ENCODE measurements at places on chromosomes 3 and 15.

GRCh38 chr3:10289787-10290355, 2.9 kb downstream of the GHRL start:
- no peak for DNase-seq

DNA sequence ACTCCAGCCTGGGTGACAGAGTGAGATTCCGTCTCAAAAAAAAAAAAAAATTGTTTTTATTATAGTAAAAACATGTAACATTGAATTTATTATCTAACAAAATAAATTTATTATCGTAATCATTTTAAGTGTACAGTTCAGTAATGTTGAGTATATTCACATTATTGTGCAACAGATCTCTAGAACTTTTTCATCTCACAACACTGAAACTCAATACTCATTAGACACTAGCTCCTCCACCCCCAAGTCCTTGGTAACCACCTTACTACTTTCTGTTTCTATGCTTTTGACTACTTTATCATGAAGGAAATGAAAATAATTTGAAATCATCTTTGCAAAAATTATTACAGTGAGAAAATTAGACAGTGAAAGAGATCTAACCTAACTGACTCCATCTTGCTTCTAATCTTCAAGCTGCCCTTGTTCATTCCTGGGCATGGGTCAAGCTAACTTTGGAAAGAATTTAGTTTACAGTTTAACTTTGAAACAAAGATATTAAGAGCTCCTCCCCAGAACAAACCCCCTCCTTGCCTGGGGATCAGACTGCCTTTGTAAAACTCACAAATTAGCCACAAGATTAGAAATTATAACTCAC, 15.0 kb upstream of the FYCO1 start:
- DNase-seq = no peak

GRCh38 chr15:42194513-42194912, 13.6 kb downstream of the VPS39 start:
- DNase-seq = no peak

DNA sequence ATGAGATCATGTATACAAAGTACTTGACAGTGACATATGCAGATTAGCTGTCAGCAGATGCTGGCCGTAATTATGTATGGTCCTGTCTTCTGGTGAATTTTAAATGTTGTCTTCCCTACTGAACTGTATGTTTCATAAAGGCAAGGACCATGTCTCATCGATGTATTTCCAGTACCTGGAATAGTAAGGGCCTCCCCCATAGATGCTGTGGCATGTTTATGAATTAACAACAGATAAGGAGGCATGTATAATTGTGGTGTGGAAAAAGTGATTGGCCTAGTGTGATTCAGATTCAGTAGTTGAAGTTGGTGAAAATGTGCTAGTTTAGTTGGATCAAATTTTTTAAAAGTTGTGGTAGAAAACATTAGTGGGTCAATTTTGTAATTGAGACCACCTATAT, 202.7 kb upstream of the SLC2A2 start:
- DNase-seq = no peak

DNA sequence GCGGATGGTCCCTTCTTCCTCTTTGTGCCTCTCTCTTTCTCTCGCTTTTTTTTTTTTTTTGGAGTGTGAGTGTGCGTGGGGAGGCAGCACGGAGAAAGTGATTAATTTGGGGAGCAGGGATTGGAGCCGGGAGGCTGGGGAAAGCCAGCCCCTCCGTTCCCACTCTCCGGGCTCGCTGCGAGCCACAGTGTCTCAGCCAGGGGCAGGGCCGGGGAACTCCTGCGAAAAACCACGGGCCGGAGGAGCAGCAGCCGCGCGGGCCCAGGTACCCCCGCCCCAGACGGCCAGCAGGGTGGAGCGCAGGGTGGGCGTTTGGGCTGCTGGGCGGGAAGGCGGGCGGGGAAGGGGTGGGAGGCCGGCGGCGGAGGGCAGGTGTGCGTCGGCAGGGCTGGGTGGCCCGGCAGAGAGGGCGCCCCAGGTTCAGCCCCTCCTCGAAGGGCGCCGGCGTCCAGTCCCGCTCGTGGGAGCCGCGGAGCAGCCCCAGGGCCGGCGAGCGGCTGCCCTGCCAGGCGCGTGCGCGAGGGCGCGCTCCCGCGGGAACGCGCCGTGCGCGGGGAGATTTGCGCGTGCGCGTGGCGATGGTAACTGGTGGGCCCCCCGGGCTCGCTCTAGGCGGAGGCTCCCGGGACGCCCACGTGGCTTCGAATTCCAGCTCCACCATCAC, 1.4 kb downstream of the CHL1 start:
- DNase-seq = peak; percentile 11

DNA sequence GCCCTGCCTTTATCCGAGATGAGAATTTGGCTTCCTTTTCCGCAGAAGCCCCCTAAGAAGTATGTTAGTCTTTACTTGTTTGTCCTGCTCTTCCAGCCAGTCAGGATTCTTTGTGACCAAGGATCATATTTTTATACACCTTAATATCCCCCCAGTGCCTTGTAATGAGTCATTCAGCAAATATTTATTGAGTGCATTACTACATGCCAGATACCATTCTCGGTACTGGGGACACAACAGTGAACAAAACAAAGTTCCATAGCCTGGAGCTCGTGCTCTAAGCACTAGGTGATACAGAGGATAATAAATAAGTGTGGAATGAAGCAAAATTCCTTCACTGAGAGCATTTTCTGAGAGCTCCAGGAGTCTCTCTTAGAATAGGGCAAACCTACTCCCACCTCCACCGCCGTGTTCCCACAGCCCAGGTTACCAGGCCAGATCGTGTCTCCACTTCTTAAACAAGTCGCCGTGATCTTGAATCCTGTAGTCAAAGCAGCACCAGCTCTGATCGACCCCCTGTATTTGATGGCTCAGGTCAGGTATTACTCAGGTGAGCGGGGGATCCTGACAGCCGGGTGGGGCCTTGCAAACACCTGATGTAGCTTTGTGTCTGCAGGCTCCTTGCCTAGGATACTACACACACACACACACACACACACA, 18.5 kb downstream of the TTC21A start:
- DNase-seq = peak; percentile 38

All from lung (tissue), 17 donors.